ENCODE measurements at places on chromosomes 5 and 9. TPM values are rescaled to one million over a fixed set of nuclear protein-coding genes. Genes with fewer than 3 reads are reported as not detected.

ASS1 gene
- not detected for total RNA-seq

CDH18 gene
- not detected for total RNA-seq

AFAP1L1 gene
- total RNA-seq = 1.6 TPM

GRCh38 chr5:89722538-89722937 lies 687.0 kb downstream of the CETN3 start:
- DNase-seq = no peak

DNA sequence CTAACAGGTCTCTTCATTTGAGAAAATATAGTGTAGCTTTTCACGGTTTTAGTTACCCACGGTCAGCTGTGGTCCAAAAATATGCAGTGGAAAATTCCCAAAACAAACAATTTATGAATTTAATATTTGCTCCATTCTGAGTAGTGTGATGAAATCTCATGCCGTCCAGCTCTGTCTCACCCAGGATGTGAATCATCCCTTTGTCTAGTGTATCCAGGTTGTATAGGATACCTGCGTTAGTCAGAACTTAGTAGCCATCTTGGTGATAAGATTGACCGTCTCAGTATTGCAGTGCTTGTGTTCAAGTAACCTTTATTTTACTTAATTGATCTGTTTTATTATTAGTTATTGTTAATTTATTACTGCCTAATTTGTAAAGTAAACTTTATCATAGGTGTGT lies 41.1 kb downstream of the NDUFS4 start:
- DNase-seq = no peak

DNA sequence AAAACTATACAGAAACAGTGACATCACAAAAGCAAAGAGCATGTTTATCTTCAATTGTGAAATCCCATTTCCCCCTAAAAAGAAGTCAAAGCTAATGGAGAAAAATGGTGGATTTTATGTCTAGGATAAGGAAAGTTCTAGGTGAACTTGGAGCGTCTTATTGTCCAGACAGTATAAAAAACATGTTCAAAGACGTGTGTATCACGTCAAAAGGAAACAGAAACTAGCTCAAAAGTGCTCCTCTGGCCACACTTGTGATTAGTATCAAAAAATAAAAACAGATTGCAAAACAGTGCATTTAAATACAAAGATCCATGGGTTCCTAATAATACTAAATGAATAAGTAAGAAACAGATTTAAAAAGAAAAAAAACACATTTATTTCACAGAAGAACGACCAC lies 568.9 kb downstream of the ANXA1 start:
- no peak for DNase-seq

GRCh38 chr9:85431339-85432102 lies 310.2 kb downstream of the AGTPBP1 start:
- DNase-seq = no peak

DNA sequence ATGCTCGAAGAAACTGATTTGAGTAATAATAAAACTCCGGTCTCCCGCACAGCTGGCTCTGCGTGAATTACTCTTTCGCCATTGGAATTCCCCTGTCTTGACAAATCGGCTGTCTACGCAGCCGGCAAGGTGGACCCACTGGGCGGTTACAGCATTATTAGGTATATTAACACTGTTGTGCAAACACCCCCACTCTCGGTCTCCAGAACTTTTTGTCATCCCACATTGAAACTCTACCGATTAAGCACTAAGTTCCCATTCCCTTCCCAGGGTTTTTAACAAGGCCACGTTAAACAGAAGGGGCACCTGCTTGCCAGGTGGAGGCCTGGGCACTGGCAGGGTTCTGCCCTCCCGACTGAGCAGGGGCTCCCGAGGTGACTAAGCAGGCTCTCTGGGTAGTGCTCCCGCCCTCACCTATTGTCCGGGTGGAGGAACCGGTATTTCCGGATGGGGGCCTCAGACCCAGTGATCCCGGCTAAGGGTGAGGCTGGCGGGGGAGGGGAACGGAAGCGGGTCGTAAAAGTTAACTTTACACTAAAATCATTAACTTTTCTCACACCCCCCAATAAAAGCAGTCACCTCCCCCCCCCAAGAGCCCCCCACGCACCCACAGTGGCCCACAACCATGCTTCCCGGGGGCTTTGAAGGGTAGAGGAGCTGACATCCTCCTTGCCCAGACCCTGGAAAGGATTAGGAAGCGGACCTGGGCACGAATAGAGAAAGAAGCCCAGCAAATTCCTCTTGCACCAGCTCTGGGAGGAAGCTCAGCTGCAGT lies 53.5 kb upstream of the TJP2 start:
- DNase-seq = no peak

DNA sequence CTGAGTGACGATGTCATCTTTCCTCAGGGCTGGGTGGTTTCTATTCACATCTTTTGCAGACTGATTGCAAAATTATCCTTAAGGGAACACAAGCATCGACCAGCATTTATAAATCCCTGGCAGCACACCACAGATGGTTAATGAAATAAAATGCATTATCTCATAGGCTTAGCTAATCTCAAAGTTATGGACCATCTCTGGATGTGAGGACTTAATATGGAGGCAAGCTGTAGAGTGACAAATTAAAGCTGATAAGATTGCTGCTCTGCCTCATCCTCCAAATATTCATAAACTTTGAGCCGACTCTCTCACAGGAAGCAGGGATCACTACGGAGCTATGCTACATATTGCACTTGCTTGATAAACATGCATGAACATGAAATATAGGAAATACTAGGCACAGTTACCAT lies 663.2 kb upstream of the RGMB start:
- no peak for DNase-seq

DNA sequence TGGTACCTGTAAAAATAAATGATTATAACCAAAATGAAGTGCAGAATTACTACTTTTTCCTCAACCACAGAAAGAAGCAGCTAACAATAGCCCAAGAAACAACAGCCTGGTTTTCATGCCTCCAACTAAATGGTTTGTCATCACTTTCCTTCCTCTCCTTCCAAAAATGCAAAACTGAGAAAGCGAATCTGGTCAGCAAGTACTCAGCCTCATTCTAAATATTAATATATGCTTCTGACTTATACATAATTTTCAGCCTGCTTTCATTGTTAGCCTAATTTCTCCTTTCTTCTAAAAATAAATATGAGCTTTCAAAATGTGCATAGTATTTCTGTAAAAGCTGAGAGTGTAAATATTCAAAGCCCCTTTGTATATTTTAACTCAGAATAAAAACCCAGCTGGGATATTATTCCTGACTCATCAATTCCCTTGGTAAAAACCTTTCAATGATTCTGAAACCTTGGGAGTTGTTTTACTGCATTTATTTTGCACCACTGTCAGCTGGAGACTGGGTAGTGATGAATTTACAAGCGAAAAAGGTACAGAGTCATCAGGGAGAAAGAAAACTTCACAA lies 21.5 kb downstream of the RXFP3 start:
- no peak for DNase-seq

All from Karpas-422 (cell line).